AG10803 (cell line): ENCODE measurements at places on chromosomes 1 and 21.

- DNase-seq, result no peak
Observed at GRCh38 chr1:20342294-20343148, 51.8 kb downstream of the VWA5B1 start.

DNA sequence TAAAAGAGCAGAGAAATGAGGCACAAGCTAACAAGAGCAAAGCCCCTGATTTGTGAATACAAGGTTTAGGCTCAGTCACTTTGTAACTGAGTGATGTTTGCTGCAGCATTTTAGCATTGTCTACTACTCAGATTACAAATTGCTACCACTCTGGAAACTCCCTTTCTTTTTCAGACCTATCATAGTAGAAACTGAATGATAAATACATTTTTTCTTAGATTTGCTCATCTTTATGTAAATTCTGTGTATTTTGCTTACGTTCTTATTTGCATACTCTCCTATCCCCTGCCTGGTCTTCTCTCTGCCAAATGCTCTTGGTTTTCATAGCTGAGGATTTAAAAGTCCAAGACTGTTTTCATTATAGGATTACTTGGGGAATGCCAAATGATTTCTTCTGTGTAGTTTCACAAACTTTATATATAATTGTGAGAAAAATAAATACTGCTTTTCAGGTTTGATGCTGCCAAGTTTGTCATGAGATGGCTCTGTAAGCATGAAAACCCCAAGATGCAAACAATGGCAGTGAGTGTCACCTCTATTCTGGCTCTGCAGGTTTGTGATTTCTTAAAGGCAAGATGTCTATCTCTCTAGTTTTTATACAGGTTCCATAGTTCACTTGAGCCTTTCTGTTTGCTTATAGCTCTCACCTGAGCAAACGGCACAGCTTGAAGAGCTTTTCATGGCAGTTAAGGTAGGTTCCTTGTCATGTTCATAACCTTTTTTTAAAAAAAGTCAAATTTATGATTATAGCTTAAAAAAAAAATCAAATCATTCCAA, 24.7 kb downstream of the ZYG11A start:
- DNase-seq, result no peak

GRCh38 chr1:62037274-62037673, 157.4 kb upstream of the L1TD1 start:
- DNase-seq, result no peak

- no peak for DNase-seq
Observed at GRCh38 chr1:48661726-48662463, 114.8 kb downstream of the BEND5 start.

GRCh38 chr1:175427625-175428024, 235.0 kb upstream of the KIAA0040 start:
- no peak for DNase-seq

- peak; percentile 59 for DNase-seq
Observed at GRCh38 chr1:36369061-36369861, 16.5 kb downstream of the STK40 start.

DNA sequence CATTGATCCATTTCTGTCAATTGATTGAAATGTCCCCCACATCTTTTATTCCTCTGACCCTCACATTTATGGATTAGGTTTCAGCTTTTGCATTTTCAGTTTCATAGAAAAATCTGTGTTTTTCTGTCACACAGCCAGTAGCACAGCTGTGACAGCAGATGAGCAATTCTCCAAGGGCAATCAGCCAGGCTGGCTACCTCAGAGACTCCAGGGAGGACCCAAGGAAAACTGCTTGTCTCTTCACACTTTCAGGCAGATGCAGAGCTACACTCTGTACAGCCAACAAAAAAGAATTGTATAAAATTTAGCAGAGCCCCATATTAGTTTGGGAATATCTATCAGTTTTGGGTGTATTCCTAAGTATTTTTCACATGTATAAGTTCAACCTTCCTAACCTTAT, 257.2 kb downstream of the LRRC7 start:
- DNase-seq, result peak; percentile 26

DNA sequence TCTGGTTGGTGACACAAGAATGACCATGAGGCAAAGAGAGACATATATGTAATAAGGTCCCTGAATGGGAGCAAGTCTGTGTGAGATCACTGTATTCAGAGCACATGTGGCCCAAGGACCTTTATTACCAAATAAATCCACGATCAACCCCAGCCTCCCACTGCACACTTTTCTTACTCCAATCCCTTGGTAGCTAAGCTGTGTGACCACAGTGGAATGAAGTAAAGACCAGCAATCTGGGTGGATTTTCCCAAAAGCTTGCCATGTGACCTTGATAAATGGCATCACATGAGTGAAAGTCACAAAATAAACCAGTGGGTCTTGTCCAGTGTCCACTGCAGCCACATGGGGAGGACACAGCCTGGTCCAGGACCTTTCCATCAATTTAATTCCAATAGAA, 36.7 kb upstream of the TLR5 start:
- no peak for DNase-seq

GRCh38 chr21:40445349-40445921, 401.5 kb downstream of the DSCAM start:
- DNase-seq, result no peak
